ENCODE measurements at places on chromosomes 5 and 9. TPM values are rescaled to one million over a fixed set of nuclear protein-coding genes. Genes with fewer than 3 reads are reported as not detected.

DNA sequence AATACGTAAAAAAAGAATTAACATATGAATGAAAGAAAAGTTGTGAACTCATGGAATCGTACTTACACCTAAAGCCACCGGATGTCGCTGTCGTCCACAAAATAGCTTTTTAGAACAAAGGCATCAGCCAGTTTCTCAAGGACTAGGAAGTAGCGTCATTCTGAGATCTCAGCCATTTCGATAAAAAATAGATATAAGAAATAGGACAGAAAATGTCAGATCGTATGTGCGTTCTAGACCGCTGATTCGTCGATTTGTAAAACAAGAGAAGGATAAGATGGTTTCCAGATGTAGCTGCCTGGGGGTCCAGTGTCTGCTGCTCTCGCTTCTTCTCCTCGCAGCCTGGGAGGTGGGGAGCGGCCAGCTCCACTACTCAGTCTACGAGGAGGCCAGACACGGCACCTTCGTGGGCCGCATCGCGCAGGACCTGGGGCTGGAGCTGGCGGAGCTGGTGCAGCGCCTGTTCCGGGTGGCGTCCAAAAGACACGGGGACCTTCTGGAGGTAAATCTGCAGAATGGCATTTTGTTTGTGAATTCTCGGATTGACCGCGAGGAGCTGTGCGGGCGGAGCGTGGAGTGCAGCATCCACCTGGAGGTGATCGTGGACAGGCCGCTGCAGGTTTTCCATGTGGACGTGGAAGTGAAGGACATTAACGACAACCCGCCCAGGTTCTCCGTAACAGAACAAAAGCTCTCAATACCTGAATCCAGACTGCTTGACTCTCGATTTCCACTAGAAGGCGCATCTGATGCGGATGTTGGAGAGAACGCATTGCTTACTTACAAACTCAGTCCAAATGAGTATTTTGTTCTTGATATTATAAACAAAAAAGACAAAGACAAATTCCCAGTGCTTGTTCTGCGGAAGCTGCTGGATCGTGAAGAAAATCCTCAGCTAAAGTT, at the start of gene PCDHA10:
Gene PCDHA10, plus strand, starts transcription at position 126 of the 903 bp plus-strand sequence. Its CDS starts 152 bp downstream, at position 278.
- H3K27me3 ChIP-seq, result no peaks in the 10 kb centered on the region
- H3K27ac ChIP-seq, result no peak within 1 kb of the TSS
- H3K4me1 ChIP-seq, result no peaks in the 10 kb centered on the region
- peak; percentile 50 for DNase-seq
- H3K36me3 ChIP-seq, result no peaks in the 10 kb centered on the region
- H3K4me3 ChIP-seq, result no peak within 1 kb of the TSS

DNA sequence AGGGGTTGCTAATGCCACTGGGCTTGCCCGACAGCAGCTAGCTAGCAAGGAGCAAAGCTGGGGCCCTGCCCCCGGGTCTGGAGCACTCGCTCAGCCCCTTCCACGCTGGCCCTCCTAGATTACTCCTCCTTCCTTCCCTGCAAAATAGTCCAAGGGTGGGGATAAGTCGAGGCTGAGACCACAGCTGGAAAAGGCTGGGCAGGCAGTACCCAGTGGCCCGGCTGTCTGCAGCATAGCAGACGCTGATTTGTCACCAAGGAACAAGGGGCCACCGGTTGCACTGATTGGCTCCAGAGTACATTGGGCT, 73.9 kb downstream of the ADAMTS2 start:
- H3K4me1 ChIP-seq, result no peaks in the 10 kb centered on the region
- no peaks in the 10 kb centered on the region for H3K27me3 ChIP-seq
- H3K36me3 ChIP-seq, result no peaks in the 10 kb centered on the region
- H3K27ac ChIP-seq, result no peak overlapping the region

DNA sequence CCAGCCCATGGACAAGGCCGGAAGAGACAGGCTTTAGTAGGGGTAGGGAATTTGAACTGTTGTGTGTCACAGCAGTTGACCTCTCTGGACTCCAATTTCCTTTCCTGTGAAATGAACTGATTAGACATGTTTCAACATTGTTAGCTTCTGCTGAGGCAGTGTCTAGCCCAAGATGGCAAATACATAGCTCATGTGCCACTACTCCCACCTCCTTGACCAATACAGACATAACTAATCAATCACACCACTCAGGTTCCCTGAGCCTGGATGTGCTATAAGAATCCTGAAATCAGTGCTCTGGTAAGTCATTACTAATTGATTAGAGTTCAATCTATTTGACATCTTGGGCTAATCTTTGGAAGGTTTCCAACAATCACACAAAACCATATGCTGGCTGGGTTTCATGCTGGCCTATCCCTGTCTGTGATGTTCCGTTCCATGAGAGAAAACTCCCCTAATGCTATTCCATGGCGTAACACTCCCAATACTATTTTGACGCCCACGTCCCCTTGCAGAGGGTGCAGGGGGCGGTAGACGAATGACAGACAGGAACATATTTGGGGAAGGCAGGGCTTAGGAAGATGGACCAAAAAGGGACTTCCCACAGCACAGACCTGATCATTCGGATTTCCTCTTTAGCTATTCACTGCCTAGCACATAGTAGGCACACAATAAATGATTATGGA, 95.2 kb downstream of the PDE6A start:
- H3K27me3 ChIP-seq, result no peaks in the 10 kb centered on the region
- DNase-seq, result no peak
- H3K4me1 ChIP-seq, result no peaks in the 10 kb centered on the region
- no peak overlapping the region for H3K4me3 ChIP-seq

GRCh38 chr5:172699999-172700364, 58.9 kb downstream of the NEURL1B start:
- DNase-seq, result no peak
- H3K27me3 ChIP-seq, result peaks cover 28% of the 10 kb centered on the region
- no peak overlapping the region for H3K4me3 ChIP-seq
- no peaks in the 10 kb centered on the region for H3K36me3 ChIP-seq
- H3K4me1 ChIP-seq, result peaks cover 14% of the 10 kb centered on the region

DNA sequence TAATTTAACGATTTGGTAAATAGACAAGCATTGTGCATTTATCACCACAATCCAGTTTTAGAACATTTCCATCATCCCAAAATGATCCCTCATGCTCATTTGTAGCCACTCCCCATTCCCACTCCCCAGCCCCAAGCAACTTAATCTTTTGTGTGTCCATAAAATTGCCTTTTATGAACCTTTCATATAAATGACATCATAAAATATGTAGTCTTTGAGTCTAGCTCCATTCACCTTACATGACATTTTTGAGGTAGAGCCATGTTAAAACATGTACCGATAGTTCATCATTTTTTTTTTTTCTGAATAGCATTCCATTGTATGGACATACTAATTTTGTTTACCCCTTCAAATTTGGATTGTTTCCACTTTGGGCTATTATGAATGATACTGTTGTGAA, 70.5 kb downstream of the C9orf85 start:
- no peak overlapping the region for H3K27ac ChIP-seq
- H3K36me3 ChIP-seq, result no peaks in the 10 kb centered on the region
- DNase-seq, result no peak

The SOHLH1 gene
- not detected for total RNA-seq
